ENCODE measurements at places on chromosomes 4 and X.

GRCh38 chr4:1084796-1085403, 28.5 kb downstream of the RNF212 start:
- DNase-seq: no peak

GRCh38 chr4:28788929-28789490, 1928.4 kb downstream of the STIM2 start:
- no peak for DNase-seq

DNA sequence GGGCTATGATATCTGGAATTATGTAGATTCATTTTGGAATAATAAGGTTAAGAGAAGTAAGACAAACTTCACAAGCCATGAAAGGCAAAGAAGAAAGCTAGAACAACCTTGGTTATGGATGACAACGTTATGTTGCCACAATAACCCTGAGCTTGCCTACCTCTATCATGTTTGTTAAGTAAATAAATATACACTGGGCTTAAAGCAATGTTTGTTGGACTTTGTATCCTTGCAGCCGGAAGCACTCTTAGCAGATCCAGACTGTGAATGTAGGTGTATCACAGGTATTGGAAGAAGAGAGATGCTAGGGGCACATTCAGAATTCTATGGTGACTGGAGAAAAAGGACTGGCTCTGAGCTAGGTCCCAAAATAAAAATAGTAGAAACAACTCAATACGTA, 214.4 kb downstream of the HS3ST1 start:
- DNase-seq: no peak

- no peak for DNase-seq
Measured at GRCh38 chr4:89298155-89298554, 9.4 kb downstream of the GPRIN3 start.
